ENCODE measurements at places on chromosomes 1 and 21.

- DNase-seq, result no peak
These were observed 46.9 kb upstream of the LHX8 start for GRCh38 chr1:75087278-75087677.

- DNase-seq, result no peak
These were observed 52.6 kb downstream of the S100B start for GRCh38 chr21:46552274-46552673.

- no peak for DNase-seq
These were observed 16.1 kb downstream of the EBNA1BP2 start for GRCh38 chr1:43156026-43156425.

DNA sequence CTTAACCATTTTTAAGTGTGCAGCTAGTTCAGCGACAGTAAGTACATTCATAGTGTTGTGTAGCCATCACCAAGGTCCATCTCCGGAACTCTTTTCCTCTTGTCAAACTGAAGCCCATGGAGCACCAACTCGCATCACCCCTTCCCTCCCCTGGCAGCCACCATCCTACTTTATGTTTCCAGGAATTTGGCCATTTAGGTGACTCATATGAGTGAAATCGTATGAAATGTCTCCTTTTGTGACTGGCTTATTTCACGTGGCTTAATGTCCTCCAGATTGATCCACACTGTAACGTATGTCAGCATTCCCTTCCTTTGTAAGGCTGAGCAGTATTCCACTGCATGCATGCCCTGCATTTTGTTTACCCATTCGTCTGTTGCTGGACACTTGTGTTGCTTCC lies 2.5 kb downstream of the COL6A2 start:
- DNase-seq, result no peak

DNA sequence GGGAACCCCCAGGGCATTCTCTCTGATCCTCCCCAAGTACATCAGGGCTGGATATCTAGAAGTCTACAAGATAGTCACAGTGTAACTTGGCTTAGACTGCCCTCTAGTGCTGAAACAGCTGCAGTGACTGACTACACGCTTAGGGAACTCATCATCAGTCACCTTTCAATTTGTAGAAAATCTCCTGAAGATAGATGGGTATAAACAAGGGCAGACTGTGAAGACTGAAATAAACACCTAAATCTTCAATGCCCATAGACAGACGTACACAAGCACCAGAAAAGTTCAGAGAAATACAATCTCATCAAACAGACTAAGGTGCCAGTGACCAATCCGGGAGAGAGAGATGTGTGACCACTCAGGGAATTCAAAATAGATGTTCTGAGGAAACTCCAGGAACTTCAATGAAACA lies 46.6 kb downstream of the PACC1 start:
- DNase-seq, result no peak

DNA sequence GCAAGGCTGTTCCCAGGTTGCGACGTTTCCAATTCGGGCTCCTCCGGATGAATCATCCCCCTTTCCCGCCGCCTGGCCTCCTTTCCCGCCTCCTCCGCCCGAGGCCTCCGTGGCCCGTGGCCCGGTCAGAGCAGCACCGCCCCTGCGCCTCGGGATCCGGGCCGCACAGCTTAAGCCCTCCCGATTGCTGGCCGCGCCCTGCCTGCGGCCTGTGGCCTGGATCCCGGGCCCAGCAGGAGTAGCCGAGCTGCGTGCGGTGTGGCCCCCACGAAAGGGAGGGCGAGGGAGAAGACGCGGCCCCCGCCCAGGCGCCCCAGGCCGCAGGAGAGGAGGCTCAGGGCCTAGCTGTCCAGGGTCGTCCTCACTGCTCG lies 1.0 kb downstream of the TMEM200B start:
- DNase-seq, result no peak

DNA sequence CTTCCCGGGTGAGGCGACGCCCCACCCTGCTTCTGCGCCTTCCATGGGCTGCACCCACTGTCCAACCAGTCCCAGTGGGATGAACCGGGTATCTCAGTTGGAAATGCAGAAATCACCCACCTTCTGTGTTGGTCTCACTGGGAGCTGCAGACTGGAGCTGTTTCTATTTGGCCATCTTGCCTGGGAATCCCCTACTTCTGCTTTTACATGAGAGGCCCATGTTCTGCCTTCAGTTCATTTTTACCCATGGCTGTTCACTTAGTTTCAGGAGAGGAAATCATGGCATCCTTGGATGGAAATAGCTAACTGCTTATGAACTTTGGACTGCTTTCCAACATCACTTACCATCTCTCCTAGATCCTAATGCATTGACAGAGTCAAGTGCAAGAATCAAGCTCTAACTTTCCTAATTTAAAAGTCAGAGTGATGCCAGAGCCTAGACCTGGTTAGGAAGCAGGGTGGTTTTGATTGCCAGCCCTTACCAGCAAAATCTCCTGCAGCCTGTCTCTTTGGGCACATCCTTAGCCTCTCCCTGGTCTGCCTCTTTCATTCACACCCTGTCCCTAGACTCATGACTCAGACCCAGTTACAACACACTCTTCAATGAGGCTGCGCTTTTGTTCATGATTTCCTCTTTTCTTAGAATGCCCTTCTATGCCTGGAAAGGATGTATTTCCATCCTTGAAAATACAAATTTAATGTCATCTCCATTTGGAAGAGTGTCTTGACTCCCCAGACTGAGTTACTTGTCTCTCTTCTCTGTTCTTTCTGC lies 137.2 kb downstream of the KCTD3 start:
- no peak for DNase-seq

- DNase-seq, result peak; percentile 7
These were observed 375.7 kb upstream of the CAMK1G start for GRCh38 chr1:209207701-209208286.

GRCh38 chr1:105544475-105544874 lies 1512.0 kb upstream of the PRMT6 start:
- no peak for DNase-seq

DNA sequence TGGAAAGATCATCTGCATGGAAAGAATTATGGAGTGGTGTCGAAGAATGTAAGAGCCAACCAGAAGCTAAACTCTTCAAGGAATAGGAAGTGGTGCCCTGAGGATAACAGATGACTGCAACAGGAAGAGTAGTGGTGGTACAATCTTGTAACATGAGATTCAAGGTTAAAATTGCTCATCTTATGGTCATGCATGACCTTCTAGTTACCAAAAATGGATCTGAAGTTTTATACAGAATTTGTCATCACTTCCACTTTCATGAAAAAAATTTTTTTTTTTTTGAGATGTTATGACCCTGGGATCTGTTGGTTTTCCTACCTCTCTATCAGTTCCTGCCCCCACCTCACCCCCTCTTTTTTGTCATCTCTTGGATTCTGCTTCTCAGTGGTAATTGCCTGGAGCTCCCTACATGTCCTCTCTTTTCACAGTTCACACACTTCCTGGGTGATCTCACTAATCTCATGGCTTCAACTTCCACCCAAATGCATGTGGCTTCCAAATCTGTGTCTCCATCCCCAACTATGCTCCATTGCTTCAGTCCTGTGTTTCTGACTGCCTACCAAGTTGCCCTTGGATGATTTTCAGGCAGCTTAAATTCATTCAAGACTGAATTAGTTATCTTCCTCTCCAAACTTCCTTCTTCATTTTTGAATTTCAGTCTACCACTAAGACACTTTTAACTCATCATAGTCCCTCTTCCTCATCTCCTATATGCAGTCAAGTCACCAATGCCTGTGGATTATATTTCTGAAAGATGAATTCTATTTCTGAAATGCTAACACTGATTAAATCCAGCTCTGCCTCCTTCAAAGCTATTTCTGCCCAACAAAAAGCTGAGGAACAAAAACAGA lies 48.4 kb downstream of the SLAMF6 start:
- no peak for DNase-seq

- DNase-seq, result no peak
These were observed 30.1 kb upstream of the EPS15 start for GRCh38 chr1:51549016-51549619.

GRCh38 chr1:175197531-175197930 lies 5.0 kb upstream of the KIAA0040 start:
- DNase-seq, result no peak

DNA sequence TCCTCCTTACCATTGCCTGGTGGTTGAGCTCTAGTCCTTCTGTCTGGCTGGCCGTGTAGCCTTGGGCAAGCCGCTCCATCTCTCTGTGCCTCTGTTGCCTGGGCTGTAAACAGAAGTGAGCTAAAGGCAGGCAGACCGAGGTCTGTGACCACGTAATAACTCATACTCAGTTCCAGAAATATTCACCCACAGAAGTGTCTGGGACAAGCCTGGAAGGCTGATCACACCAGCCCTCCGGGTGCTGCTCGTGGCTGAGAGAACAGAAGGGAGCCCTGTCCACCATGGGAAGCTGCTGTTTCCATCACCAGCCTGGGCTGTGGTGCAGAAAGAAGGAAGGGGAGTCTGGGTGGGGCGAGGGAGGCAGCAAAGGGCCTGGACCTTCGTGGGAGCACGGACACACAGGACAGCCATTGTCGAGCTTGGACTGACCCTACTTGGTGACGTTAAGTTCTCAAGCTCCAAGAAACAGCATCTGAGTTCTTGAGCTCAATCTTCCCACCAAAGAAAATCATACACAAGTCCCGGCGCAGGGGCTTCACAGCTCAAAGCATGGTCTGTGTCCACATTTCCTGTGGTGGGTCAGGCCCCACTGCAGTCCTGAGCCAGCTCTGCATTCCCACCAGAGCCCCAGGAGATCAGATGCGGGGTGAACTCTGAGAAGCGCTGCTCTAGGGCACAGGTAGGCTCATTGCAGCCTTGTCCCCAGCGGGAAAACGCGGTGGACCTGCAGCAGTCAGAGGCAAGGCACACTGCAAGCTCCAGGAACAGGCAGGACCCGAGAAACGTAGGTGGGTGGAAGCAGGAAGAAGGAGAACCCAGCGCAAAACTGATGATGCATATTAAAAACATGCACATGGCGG lies 61.8 kb downstream of the RUNX3 start:
- DNase-seq, result no peak

GRCh38 chr1:86447198-86447790 lies 21.4 kb upstream of the CLCA1 start:
- no peak for DNase-seq

DNA sequence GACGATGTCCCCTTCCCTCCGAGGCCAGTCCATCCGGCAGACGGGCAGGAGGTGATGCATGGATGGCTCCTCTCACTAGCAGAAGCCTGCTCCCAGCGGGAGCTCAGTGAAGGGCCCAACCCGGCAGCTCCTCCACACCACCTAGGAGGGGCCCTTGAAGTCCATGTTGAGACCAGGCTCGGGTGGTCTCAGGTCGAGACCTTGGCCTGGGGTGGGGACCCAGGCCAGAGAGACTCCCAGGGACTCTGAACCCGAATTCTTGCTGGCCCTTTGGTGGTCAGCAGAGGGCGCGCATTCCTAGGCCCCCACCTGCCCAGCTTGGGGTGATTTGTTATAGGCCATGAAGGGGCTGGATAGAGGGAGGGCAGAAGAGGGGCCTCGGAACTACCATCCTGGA lies 642 bp upstream of the NT5C1A start:
- no peak for DNase-seq

DNA sequence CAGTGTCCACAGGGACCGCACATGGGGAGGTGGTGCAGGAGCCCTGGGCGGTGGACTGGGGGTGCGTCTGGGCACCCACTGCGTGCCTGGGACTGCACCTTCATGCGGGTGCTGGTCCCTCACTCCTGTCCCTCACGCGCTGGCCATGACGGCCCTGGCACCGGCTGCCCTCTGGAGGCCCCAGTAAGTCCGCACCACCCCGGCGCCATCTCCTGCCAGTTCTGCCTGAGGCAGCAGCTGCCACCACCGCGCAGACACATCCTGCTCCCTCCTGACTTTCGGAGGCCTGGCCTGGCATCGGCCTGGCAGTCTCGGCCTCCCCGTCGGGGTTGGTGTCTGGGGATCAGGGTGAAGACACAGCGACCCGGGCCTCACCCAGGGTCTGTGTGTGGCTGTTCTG lies 64.8 kb downstream of the MORN1 start:
- no peak for DNase-seq

DNA sequence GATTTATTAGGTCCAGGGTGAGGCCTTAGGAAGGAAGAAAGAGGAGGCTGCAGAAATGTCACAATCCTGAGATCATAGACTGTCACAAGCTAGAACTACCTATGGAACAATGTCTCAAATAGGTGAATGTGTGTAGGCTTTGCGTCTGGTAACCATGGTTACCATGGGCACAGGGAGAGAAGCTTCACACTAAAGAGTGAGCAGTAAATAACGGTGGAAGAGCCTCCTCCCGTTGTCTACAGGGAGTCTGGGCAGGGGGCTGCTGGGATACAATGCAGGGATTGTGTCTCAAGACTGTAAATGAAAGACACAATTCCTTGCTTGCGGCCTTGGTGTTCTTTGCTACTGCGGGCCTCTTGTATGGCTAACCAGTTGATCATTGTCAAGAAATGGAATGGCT lies 28.2 kb upstream of the KCNJ6 start:
- DNase-seq, result no peak

DNA sequence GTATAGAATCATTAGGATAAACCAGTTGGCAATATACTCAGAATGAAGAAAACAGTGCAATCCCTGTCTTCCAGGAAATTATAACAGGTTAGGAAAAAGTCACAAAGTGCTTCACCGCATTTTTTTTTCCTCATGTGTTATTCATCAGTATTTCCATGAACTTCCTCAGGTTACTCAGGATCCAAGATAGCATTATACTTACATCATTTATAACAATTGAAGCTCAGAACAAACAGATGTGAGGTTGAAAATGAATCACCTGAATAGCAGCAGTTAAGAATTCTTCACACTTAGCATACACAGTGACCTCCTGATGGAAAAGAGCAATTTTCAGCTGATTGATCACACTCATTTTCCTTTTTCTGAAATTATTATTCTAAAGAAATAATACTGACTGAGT lies 1040.7 kb upstream of the B3GALT2 start:
- no peak for DNase-seq

GRCh38 chr1:47527653-47528272 lies 89.9 kb downstream of the FOXD2 start:
- DNase-seq, result no peak

- DNase-seq, result no peak
These were observed 186.4 kb upstream of the DPYD start for GRCh38 chr1:98107256-98107655.

GRCh38 chr1:223039990-223040389 lies 103.1 kb downstream of the TLR5 start:
- DNase-seq, result no peak

DNA sequence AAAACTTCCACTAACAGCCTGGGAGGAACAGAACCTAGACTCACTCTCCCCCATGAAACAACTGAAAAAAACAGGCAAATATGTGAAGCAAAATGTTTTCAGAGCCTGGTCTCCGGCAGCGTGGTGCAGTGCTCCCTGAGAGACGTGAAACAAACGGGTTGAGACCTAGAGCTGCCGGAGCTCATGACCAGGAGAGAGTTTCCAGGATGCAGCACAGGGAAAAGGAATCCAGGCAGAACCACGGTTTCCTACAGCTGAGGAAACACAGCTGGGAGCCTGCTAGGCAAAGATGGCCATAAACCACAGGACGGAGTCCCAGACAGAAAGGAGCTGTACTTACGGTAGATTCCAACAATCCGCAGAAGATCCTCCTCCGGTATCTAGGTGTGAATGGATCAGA lies 20.2 kb upstream of the SLC19A1 start:
- DNase-seq, result no peak

- DNase-seq, result no peak
These were observed 51.4 kb downstream of the YARS1 start for GRCh38 chr1:32765570-32766327.

- no peak for DNase-seq
These were observed 94.8 kb downstream of the DSCAM start for GRCh38 chr21:40752125-40752524.

- no peak for DNase-seq
These were observed 6.5 kb upstream of the DNM3 start for GRCh38 chr1:171834821-171835220.
